Inflammatory macrophage treated with lipopolysaccharide for 1 hour (primary cell): ENCODE measurements at places on chromosomes 5 and 9.

GRCh38 chr9:127571971-127572370 lies 40.1 kb upstream of the STXBP1 start:
- DNase-seq: no peak

- no peak for DNase-seq
Measured at GRCh38 chr5:172746725-172747124, 24.3 kb downstream of the DUSP1 start.

- DNase-seq: no peak
Measured at GRCh38 chr9:89790542-89791109, 185.8 kb downstream of the GADD45G start.

- DNase-seq: no peak
Measured at GRCh38 chr5:172846677-172847076, 12.6 kb downstream of the ERGIC1 start.
